BE2C (cell line): ENCODE measurements at places on chromosomes 5 and 9.
A peak's percentile ranks its signal among the peaks of the same experiment; 100 is the strongest.

GRCh38 chr5:168740092-168740800 is 161.1 kb upstream of the PANK3 start:
- no peak for DNase-seq

DNA sequence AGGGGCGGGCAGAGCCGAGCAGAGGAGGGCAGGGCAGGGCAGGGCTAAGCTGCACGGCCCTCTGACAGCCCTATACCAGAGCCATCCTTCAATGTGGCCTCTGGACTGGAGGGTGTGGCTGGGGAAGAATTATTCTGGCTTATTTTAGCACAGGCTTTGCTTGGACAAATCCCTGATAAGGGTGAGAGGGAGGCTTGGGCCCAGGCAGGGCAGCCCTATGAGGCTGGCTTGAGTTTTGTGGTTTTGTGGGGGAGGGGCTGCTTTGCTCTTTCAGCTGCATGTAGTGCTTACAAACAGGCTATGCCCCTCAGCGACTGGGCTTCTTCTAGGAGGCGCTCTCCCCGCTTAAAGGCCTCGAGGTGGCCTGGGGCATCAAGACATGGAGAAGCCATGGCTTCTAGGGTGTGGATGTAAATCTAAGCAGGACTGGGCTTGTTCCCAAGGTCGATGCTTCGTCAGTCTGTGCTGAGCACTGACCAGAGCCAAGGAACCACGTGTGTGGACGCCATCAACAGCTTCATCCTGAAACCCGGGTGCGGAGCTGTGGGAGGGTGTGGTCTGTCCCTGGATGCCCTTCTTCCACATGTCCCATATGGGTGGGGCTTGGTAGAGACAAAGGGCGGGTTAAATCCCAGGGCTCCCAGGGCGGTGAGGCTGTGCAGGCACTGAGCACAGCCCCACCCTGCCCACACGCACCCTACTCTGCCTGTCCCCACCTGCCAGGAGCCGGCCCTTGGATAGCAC is 45.7 kb upstream of the IPPK start:
- DNase-seq = no peak

DNA sequence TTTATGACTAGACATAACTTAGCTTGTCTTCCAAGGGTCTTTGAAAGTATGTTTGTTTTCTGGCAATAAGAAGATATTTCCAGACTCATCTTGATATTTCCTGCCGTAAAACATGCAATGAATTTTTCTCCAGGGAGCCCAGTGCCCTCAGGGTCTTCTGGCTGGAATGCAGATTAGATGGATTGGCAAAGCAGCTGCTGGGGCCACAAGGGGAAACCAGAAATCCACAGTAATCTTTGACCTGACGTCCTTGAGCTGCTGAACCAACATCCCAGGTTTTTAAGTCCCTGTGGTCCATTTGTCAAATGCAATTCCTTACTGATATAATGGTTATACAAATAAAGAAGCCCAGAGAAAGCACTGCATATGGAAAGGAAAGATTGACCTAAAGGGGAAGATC is 93.0 kb downstream of the THBS4 start:
- peak; percentile 80 for DNase-seq

- no peak for DNase-seq
Observed at GRCh38 chr9:69622676-69623075, 49.5 kb downstream of the APBA1 start.

- DNase-seq = no peak
Observed at GRCh38 chr5:83720836-83721537, at the start of gene HAPLN1. HAPLN1 (minus strand) TSS chr5:83720855; CDS start chr5:83673523, 47,332 bp downstream.

GRCh38 chr5:109693535-109694400 is 4.0 kb downstream of the MAN2A1 start:
- DNase-seq = no peak
